ENCODE measurements at places on chromosomes 4 and X.

DNA sequence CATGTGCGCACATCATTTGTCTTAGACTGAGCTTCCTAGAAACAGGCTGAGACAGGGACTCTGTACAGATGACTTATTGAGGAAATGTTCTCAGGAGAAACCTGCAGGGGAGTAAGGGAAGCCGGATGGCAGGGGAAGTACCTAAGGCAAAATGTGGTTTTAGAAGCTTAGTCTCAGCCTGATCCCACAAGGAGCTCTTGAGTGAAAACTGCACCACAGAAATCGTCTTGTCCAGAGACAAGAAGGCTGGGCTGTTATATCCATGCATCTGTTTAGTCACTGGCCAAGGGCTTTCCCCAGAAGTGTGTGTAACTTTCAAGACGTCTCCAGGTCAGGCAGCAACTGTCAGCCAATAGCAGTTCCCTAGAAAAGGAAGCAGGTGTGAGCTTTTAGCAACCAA is 86.0 kb downstream of the FUNDC1 start:
- no peak for DNase-seq

DNA sequence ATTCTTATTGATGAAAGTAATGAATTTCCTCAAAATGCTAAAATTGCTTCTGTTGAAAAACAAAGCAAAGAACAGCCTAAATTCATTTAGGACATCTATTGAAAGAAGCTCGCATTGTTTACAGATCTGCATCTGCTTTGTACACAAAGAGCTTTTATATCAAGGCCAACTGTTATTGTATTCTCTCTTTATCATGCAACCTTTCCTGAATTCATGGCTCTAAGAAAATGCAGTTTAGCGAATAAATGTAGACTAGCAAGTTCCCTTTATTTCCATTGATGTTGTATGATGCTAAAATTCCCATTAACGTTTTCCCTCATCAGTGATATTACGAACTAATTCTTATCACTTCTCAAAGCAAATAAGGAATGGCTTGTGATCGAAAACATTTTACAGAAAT is 446.3 kb downstream of the MID1IP1 start:
- DNase-seq, result no peak

GRCh38 chr4:11564021-11564420 is 135.3 kb upstream of the HS3ST1 start:
- DNase-seq, result no peak

DNA sequence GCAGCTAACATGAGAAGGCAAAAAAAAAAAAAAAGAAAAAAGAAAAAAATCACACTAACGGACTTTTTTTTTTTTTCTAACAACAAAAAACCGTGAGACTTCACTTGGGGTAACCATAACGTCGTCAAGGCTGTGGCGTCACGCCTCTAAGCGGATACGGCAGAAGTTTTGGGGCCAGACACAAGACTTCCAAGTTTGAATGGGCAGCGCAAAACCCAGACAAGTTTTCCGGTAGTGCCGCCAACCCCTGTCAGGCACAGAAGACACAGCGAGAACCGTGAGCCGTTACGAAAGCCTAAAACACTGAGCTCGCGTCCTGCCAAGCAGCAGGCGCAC is 556 bp upstream of the SMARCA5 start:
- no peak for DNase-seq

- DNase-seq, result peak; percentile 33
Measured at GRCh38 chr4:72366601-72367000, 202.4 kb downstream of the ADAMTS3 start.

GRCh38 chrX:18065956-18066355 is 154.7 kb downstream of the BEND2 start:
- no peak for DNase-seq

GRCh38 chr4:18111081-18111480 is 89.5 kb upstream of the LCORL start:
- no peak for DNase-seq
